ENCODE measurements at places on chromosomes 5 and 9. TPM values are rescaled to one million over a fixed set of nuclear protein-coding genes. Genes with fewer than 3 reads are reported as not detected.

DNA sequence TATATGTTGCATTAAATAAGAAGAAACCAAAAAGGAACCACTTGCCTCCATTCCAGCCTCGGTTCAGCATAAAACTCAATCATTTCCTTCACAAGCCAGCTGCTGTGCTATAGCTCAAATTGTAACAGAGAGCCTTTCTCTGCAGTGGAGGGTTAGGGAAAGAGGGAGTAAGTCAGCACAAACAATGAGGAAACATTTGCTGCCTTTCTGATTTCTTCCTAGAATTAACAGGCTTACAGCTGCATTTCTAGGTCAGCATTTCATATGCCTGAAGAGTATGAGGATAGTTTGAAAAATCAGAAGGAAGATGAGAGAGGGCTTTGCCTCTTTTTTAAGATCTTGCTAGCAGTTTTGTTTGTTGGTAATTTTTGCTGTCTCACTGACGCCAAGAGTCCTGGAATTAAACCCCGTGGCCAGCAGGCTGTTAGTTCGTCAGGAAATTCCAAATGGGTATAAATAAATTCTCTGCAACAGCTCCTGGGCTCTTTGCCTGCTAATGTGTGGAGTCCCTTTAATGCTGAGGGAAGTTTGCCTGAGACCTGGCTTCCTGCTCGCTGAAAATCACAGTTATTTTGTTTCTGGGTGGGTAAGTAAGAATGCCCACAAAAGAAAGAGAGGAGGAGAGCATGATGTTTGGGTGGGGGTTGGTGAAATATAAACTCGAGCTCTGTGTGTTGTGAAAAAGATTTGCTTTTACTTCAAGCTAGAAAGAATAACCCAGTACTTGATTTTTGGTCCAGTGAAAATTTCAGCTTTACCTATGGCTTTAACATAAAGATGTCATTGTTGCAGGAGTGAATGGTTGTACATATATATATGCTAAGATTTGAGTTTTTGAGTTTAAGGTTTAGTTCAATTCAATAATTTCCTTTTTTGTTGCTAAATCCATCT is 148.1 kb upstream of the DMRT1 start:
- peak; percentile 72 for DNase-seq

- DNase-seq = no peak
Observed at GRCh38 chr9:75109210-75109839, 21.0 kb downstream of the OSTF1 start.

DNA sequence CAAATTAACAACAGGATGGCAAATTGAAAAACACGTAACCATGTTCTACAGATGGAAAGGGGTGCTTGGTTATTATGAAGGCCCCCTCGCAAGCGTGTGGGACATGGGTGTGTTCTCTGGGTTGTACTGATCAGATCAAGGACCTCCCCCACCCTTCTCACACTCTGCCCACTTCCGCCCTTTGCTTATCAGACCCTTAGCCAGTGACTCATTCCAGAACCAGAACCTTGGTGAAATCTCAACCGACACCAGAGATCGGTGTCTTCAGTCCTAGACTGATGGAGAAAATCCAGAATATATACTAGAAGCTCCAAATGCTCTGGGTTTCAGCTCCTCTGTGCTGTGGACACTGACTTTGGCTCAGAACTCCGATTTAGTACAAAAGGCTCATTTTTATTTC is 64.9 kb downstream of the PTTG1 start:
- DNase-seq = no peak

DNA sequence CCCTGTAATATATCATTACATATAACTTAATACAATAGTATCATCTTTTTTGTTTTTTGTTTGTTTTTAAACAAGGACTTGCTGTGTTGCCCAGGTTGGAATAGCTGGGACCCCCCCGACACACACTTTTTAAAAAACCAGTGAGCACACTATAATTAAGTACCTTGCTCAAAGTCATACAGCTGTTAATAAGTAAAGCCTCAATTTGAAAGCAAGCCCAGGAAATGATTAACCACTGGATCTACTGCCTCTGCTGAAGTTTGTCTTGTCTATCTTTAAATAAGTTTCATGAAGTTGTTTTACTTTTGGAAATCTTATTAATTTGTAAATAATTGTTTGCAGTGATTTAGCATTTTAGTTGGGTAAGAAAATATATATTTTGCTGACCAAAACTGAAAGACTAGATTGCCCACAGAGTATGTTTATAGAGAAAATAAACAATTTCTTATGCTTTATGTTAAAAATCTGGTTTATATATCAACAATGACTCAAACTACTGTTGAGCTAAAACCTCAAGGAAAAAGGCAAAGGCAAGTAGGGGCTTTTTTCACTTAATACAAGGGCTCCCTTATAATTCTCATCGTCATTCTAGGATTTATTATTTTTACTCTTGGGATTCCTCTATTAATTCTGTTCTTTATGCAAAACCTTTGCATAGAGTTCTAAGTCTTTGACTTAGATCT is 5.8 kb upstream of the CARNMT1 start:
- DNase-seq = no peak

GRCh38 chr9:83637389-83637788 is 14.4 kb downstream of the IDNK start:
- DNase-seq = no peak

GRCh38 chr5:82717738-82718137 is 359.5 kb downstream of the TMEM167A start:
- no peak for DNase-seq

GRCh38 chr9:68730570-68731235 is 25.7 kb downstream of the PIP5K1B start:
- DNase-seq = no peak

GRCh38 chr5:127856292-127856691 is 153.1 kb downstream of the CCDC192 start:
- DNase-seq = no peak

DNA sequence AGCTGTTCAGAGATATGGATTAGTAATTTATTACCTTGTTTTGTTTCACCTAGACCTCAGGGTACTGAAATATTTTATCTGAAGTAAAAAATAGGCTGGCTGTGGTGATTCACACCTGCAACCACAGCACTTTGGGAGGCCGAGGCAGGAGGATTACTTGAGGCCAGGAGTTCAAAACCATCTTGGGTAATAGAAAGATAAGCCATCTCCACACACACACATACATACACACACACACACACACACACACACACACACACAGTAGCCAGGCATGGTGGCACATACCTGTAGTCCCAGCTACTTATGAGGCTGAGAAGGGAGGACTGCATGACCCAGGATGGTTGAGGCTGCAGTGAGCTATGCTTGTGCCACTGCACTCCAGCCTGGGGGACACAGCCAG is 3.7 kb downstream of the ANXA2R start:
- DNase-seq = no peak

DNA sequence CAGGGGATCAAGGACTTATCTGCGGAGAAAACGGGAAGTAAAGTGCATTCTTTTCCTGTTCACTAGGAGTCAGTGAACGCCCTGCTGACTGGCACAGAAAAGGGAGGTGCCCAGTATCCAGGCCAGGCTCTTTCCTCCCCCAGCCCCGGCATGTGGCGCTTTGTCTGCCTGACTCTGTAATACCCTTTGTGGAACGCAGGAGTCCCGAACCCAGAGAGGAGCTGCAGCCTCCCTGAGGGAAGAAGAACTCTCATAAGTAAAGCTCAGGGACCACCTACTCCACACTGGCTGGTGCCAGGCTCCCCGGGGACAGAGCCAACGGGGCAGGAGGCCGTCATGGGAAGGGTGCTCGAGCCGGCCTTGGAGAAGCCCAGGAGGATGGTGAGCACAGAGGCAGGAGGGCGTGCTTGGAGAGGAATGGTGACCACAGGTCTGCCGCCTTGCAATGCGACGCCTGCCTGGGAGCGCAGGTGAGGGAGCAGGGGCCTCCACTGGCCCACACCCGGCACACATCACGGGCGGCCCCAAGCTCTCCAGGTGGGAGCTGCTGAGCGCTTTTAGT is 31.5 kb downstream of the VAV2 start:
- DNase-seq = no peak

Gene DDX4
- not detected for total RNA-seq

Gene TICAM2
- 6.4 TPM for total RNA-seq

DNA sequence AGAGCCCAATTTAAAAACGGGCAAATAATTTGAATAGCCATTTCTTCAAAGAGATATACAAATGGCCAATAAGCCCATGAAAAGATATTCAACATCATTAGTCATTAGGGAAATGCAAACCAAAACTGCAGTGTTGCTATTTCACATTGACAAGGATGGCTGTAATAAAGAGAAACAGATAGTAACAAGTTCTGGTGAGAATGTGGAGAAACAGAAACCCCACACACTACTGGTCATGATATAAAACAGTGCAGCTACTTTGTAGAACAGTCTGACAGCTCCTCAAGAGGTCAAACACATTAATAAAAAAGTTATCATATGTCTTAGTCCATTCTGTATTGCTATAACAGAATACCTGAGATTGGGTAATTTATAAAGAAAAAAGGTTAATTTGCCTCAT is 237.0 kb upstream of the GRAMD2B start:
- no peak for DNase-seq

GRCh38 chr5:130168211-130168610 is 263.9 kb downstream of the CHSY3 start:
- DNase-seq = no peak

Gene RBM27
- total RNA-seq = 13.5 TPM

Gene DDX46
- 28.0 TPM for total RNA-seq

Gene MARVELD2
- 2.5 TPM for total RNA-seq

DNA sequence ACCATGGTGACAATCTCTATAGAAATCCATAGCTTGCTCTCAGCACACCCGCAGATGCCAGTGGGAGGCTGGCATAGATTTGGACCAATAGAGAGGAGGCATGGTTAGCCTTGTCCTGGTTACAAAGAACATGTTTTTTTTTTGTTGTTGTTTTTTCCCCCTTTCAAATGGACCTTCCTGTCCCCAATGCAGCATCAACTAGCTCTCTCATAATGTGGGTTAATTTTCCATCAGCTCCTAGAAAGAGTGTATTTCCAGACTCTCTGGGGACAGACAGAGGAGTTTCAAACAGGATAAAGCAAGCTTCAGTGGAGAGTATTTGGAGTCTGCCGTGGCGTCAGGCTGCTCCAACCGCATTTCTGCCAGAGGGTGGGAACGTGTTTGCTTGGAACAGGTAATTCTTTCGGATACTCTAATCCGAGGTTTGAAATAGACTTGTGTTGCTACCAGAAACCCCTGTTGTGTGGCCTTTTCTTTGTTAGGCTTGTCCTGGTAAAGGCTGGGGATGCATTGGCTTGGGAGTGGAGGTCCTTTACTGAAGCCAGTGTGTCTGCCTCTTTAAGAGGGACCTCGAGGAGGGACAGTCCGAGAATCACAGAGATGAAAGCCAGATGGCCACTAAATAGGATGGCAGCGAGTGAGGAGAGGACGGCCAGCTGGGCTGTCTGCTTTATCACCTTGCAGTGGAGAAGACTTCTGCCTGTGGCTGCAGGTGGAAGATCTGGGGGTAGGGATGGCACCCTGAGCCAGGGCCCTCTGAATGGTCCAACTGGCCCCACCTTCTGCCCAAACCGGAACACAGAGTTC is 130.5 kb upstream of the CPEB4 start:
- DNase-seq = no peak

GRCh38 chr9:18665947-18666346 is 192.0 kb downstream of the ADAMTSL1 start:
- DNase-seq = no peak

DNA sequence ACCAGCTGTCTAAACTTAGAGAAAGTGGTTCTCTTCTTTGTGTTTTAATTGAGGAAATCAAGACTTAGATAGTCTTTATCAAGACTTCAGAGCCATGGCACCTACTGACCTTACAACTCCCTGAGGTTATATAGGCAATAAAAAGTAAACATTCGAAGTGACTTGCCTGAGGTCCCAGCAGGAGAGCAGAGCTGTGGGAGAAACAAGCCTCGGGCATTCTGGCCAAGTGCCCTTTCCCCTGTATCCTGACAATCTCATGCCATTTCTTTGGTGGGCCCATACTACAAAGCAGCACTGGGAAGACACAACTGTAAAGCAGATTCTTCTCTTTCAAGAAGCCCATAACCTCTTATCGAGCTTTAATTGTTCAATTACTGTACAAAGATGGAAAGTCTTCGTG is 23.1 kb downstream of the FREM1 start:
- no peak for DNase-seq

GRCh38 chr5:150138551-150139265 is 16.9 kb downstream of the PDGFRB start:
- peak; percentile 83 for DNase-seq

GRCh38 chr9:82492274-82492673 is 503.7 kb downstream of the SPATA31D1 start:
- DNase-seq = peak; percentile 3

DNA sequence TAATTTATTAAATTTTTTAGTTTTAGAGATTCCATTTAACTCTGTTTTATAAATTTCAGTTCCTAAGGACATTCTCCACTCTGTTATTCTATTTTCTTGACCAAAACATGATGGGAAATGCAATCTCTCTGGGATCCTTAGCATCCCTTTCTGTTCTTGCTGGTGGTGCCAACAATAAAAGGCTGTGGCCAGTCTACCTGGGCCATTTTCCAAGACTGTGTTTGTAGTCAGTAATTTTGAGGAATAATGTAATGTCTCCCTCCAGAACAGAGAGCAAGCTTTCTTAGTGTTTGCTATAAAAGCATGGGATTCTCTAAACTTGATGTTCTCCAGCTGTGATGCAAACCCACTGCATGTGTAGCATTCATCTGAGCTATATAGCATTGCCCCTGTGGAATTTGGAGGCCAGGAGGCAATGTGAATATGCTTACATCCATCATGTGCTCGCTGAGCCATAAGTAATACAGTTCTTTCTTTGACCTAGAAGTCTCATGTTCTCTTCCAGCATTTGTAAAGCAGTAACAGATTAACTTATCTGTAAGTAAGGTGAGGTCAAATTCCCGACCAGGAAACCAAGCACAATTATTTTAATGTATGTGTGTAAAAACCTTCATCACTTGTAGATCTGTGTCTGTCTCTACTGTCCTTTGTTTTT is 211.5 kb upstream of the TAS2R1 start:
- no peak for DNase-seq

Gene CDH18
- 22.2 TPM for total RNA-seq

DNA sequence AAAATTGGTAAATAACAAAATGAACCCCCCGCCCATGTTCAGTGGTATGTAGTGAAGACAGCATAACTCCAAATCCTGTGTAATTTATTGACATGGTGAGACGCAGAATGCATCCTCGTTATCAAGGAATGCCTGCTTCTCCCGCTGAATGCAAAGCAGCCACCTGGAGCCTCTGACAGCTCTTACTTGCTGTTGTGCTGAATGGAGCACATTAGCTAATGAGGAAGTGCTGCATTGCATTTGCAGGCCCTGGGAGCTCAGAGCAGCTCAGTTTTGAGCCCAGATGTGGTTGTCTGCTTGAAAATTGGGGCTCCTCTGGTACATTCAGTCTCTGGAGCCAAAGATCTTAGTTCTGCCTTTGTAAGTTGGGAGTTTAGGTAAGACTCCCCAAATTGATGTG is 28.9 kb downstream of the PLAC8L1 start:
- DNase-seq = no peak

GRCh38 chr5:96857924-96858323 is 18.4 kb upstream of the ERAP2 start:
- no peak for DNase-seq

Gene PHF24
- total RNA-seq = not detected

Gene PCDHB12
- total RNA-seq = 0.88 TPM
